ENCODE measurements at places on chromosomes 11 and 22. TPM values are rescaled to one million over a fixed set of nuclear protein-coding genes. Genes with fewer than 3 reads are reported as not detected.

The TTLL8 gene
- polyA plus RNA-seq: not detected

The YAP1 gene
- polyA plus RNA-seq: 30.6 TPM

The CCDC81 gene
- 0.11 TPM for polyA plus RNA-seq

The GSTT2B gene
- 74.1 TPM for polyA plus RNA-seq

The ADAMTS8 gene
- 2.2 TPM for polyA plus RNA-seq

The C22orf42 gene
- polyA plus RNA-seq: not detected

The FAM227A gene
- polyA plus RNA-seq: 0.86 TPM

The HTR3A gene
- polyA plus RNA-seq: not detected

The BUD13 gene
- 11.4 TPM for polyA plus RNA-seq

The PRRG4 gene
- polyA plus RNA-seq: 16.9 TPM

The ANO1 gene
- 5.5 TPM for polyA plus RNA-seq

The OR5M3 gene
- not detected for polyA plus RNA-seq

The RFPL3 gene
- not detected for polyA plus RNA-seq

The TRIM49D2 gene
- not detected for polyA plus RNA-seq

The PHETA2 gene
- polyA plus RNA-seq: 6.1 TPM

The RHBDD3 gene
- polyA plus RNA-seq: 20.9 TPM

The LRRC56 gene
- polyA plus RNA-seq: 1.7 TPM

The HEPHL1 gene
- 5.9 TPM for polyA plus RNA-seq

The CCDC179 gene
- not detected for polyA plus RNA-seq

The HDHD5 gene
- polyA plus RNA-seq: 26.4 TPM

The HMOX1 gene
- polyA plus RNA-seq: 74.0 TPM

The NAV2 gene
- 9.7 TPM for polyA plus RNA-seq

The CSRP3 gene
- 0.11 TPM for polyA plus RNA-seq

The GPR137 gene
- 22.7 TPM for polyA plus RNA-seq

The FREY1 gene
- polyA plus RNA-seq: 0.16 TPM

The TRMU gene
- polyA plus RNA-seq: 24.3 TPM

The TCN1 gene
- 6.9 TPM for polyA plus RNA-seq

The SLC16A8 gene
- 0.41 TPM for polyA plus RNA-seq

The ABCC8 gene
- 0.29 TPM for polyA plus RNA-seq

The CENATAC gene
- polyA plus RNA-seq: 18.2 TPM
